Activated CD4-positive, CD25-positive, alpha-beta regulatory T cell treated with anti-CD3 and anti-CD28 coated beads, Interleukin-2, amount 50 U/mL, for 16 hours (primary cell): ENCODE measurements at places on chromosomes 16 and 17.

DNA sequence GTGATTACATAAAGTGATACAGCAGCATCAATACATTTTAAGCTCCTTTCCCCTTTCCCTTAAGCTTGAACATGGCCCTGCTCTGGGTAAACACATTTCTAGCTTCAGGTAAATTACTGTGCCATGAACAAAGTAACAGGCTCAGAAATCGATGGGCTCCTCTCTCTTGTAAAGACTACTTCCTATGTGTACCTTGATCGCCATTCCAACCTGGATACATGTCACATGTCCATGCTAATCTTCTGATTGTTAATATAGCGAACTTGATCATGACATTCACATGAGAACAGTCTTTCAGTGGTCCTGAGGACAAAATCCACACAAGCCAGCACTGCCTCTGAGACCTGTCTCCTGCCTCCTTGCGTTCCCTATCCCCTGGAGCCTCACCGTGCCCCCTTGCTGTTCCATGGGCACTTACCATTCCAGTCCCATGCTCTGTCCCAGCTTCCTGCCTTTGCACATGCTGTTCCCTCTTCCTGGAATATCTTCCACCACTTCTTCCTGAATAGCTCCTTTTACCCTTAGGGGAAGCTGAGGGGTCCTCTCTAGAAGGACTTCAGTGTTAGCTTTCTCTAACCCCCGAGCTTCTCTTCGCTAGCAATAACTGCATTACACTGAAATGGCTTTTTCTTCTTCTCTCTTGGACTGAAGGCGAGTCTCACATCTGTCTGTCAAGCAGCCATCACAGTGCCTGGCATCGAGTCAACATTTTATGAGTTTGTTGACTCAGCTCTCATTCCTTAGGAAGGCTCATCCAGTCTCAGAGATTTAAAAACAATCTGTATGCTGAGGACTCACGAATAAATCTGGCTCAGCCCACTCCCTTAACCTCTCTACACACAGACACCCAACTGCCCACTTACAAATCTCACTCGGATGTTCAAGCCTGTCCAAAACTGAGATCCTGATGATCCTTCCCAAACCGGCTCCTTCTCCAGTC is 93.3 kb downstream of the ASIC2 start:
- no peak for DNase-seq

DNA sequence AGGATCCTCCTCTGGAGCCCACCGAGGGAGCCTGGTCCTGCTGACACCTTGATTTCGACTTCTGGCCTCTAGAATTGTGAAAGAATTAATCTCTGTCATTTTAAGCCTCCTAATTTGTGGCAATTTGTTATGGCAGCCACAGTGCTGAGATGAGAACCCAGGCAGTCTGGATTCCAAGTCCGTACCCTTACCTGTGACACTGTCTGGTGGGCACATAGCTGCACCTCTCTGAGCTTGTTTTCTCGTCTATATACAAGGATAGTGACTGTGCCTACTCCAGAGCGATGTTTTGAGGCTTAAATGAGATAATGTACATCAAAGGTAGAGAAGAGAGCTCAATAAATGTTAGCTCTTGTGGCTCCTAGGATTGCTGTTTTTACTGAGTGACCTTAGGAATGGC is 128.4 kb upstream of the MPHOSPH6 start:
- DNase-seq, result no peak

GRCh38 chr16:17607609-17608008 is 136.8 kb upstream of the XYLT1 start:
- DNase-seq, result no peak

- DNase-seq, result no peak
Measured at GRCh38 chr16:705431-706188, at the start of gene FBXL16. TSS of gene FBXL16 (minus strand) at chr16:705801. CDS start at chr16:697405, 8,396 bp downstream.

DNA sequence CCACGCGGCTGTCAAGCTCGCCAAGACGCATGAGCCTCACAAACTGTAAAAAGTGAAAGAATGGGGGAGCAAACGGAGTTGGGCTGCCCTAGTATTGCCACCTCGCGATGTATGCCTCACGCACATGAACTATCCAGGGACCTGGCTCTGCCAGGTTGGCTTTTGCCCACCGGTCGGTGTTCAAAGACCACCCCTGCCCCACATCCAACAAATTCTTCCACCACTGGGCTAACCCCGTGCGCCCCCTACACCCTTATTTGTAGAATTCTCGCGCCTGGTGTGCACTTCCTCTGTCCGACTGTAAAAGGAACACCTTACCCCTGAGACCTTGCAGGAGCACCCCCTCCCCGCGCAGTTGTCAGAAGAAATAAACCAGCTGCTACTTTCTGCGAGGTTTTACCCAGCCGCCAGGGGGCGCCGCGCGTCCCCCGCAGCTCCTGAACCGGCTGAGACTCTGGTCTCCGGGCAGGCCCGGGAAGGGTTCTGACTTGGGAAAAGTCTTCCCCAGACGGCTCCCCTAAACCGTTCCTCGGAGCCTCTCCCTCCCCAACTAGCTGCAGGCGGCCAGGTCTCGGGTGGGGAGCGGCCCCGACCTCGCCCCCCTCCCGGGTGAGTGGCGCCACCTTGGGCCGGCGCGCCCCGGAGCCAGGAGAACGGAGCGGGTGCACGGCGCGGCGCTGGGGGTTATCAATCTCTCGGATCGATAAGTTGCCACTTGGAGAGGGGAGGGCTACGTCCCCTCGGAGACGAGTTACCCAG is 1.7 kb upstream of the ZNF423 start:
- no peak for DNase-seq

- DNase-seq, result no peak
Measured at GRCh38 chr17:77247609-77248008, 106.8 kb downstream of the SEC14L1 start.

- no peak for DNase-seq
Measured at GRCh38 chr17:66576473-66576872, 258.4 kb upstream of the CACNG5 start.

GRCh38 chr17:57784226-57784895 is 39.3 kb upstream of the CCDC182 start:
- no peak for DNase-seq

DNA sequence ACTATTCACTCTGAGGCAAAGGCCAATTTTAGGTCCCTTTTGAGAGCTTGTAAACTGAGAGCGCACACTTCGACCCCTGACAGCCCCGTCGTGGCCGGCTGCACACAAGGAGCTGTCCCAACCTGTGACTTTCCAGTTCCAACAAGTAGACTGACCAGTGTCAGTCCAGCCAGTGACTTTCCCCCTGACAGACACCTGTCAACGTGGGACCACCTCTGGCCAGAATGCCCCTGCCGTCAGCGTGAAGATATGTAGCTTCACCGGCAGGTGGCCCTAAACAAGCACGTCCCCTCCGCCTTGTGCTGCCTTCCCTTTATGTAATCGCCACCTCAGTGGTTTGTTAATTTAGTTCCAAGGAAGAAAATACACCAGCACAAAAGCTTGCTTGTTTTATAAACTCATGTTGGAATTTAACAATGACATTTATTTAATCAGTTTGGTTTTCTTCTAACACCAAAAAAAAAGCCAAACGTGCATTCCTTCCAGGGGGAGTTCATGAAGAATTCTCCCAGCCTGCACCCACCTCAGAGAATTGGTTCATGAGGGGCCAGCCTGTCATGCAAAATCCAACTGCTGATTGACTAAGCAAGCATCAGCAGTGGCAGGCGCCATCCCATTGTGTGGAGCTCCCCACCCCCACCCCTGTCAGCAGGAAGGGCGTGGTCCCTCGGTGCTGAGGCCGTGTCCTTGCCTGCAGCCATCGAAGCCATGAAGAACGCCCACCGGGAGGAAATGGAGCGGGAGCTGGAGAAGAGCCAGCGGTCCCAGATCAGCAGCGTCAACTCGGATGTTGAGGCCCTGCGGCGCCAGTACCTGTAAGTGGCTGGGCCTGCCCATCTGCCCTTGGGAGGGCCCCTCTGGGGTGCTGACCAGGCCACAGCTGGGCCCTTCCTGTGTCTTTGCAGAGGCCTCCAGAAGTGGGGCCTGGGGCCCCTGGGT is 33.9 kb downstream of the PLD6 start:
- DNase-seq, result no peak

DNA sequence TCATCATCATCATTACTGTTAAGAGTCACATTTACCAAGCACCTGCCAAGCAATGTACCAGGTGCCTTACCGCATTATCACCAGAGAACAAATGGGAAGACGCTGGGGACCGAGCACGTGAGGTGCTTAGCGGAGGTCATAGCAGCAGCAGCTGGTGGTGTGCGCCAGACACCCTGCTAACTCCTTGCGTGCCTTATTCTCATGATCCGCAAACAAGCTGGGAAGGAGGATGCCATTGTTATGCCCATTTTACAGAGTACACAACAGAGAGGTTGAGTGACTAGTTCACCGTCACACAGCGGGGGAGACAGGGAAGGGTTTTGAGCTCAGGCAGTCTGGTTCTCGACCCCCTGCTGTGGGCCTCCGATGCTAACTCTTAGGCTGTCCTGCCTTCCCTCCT is 7.3 kb downstream of the ATP2A3 start:
- DNase-seq, result no peak

GRCh38 chr16:63981639-63982038 is 1140.2 kb downstream of the CDH11 start:
- no peak for DNase-seq

DNA sequence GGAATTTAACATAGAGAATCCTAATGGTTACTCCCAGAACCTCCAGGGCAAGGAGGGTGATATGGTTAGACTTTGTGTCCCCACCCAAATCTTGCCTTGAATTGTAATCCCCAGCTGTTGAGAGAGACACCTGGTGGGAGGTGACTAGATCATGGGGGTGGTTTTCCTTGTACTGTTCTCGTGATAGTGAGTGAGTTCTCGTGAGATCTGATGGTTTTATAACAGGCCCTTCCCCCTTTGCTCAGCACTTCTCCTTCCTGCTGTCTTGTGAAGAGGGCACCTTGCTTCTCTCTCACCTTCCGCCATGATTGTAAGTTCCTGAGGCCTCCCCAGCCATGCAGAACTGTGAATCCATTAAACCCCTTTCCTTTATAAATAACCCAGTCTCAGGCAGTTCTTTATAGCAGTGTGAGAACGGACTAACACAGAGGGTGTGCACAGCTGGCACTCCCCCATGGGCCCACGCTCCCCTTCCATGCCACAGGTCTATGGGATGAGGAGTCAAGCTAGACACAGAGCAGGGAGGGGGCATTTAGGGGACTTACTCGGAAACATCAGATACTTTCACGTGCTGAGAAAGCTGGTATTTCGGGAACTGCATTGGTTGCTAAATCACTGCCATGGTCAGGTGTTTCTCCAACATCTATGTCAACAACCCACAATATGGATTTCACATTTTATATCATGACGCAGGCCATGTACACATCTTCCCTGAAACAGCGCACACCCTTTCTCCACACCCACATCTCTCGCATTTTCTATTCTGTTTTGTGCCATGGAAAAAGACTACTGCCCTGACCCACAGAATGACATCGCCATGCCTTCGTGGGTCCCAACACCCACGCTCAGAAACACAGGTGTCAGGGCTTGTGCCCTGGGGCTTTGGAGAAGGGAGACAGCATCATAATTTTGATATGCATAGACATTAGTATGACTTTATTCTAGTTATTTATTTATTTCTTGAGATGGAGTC is 199.1 kb upstream of the GSE1 start:
- DNase-seq, result no peak

DNA sequence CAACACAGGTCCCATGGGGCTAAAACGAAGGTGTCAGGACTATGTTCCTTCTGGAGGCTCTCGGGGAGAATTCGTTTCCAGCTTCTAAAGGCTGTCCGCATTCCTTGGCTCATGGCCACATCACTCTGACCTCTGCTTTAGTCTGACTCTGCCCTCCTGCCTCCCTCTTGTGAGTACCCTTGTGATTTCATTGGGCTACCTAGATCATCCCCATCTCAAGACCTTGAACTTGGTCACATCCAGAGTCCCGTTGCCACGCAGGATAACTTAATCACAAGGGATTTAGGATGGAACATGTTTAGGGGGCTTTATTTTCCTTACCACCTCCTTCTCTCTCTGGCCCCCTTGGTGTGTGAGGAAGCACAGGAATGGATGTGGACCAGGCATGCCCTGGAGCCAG is 160.9 kb upstream of the PLCG2 start:
- DNase-seq, result no peak

- no peak for DNase-seq
Measured at GRCh38 chr16:74770831-74771526, 3.6 kb downstream of the FA2H start.

DNA sequence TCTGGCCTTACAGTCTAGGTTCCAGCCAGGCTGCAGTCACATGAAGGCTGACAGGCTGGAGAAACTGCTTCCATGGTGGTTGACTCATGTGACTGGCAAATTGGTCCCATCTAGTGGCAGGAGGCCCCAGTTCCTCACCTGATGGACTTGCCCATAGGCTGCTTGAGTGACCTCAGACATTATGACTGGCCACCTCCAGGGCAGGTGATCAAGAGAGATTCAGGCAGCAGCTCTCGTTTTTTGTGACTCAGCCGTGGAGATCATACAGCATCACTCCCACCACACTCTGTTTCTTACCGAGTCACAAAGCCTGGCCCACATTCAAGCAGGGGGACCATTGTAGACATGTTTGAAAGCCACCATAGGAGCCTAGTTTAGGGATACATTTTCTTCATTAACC is 34.5 kb downstream of the SIAH1 start:
- DNase-seq, result no peak

DNA sequence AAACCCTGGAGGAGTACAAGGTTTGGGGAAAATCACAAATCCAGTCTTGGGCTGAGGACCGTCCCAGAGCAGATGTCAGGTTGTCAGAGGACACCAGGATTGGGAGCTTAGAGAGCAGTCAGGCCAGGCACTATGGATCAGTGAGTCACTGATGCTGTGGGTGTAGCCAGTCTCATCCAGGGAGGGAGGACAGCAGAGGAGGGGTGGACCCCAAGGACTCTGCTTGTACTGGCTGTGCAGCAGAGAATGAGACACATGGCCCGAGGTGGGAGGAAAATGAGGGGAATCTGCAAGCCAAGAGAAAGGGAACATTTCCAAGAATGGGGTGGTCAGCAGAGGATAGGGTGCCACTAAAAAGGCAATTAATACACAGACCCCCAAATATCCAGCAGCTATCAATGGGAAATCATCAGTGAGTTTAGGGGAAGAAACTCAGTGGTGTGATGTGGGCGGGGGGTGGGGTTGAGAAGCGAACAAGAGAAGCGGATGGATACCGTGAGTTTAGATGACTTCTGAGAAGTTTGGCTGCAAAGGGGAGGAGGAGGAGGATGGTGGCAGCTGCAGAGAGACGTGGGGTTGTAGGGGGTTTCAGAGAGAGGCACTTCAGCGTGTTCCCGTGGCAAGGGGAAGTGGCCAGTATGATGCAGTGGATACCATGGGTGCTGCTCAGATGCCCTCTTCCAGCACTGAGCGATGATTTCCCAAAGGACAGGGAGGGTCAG is 43.9 kb downstream of the ARHGAP27 start:
- no peak for DNase-seq

- DNase-seq, result no peak
Measured at GRCh38 chr17:81419319-81419885, 24.1 kb downstream of the BAHCC1 start.

- DNase-seq, result no peak
Measured at GRCh38 chr17:44386182-44386525, 3.3 kb downstream of the ITGA2B start.

DNA sequence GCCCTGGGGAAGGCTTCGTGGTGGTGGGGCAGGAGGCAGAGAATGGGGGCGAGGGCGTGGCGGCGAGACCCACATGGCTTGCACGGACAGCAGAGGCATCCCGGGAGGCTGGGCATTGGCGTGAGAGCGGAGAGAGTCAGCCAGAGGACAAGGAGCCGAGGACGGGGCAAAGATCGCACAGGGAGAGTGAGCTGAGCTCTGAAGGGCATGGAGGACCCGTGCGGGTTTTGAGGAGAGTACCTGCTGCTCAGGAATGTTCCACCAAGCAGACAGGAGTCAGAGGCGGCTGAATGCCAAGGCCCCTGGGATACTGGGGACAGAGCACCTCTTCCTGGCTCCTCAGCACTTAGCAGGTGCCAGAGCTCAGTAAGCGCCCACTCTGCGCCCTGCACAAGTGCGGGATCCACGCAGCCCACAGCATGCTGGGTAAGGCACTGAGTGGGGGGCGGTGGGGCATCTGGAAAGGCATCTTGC is 47.8 kb downstream of the ARHGAP27 start:
- DNase-seq, result no peak
